Psoas muscle (tissue), 8 donors: ENCODE measurements at places on chromosomes 2 and 18. TPM values are rescaled to one million over a fixed set of nuclear protein-coding genes. Genes with fewer than 3 reads are reported as not detected.

- no peak for DNase-seq
Observed at GRCh38 chr2:168003876-168004275, 243.5 kb downstream of the STK39 start.

GRCh38 chr2:126534478-126534877, 121.5 kb upstream of the GYPC start:
- DNase-seq = no peak

GRCh38 chr2:225867071-225867470, 467.6 kb downstream of the NYAP2 start:
- DNase-seq = no peak

Gene RND3
- 8.8 TPM for total RNA-seq

Gene RPRM
- total RNA-seq = not detected

Gene CFAP53
- total RNA-seq = 0.54 TPM

DNA sequence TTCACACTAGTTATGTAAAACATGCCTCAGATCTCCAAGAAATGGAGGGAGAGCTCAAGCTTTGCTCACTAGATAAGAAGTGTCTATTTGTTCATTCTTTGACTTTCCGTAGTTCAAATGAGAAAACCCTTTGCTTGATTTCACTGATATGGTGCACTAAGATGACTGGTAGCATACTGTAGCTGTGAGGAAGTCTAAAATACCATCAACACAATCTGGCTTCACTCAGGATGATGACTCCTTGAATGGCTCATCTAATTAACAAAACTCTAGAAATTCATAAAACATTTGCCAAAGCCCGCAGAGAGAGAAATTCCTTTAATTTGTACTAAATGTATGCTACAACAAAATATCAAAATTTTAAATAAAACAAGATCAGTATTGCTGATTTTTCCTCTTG, 152.8 kb upstream of the STK17B start:
- no peak for DNase-seq

Gene HNRNPLL
- total RNA-seq = 17.8 TPM

DNA sequence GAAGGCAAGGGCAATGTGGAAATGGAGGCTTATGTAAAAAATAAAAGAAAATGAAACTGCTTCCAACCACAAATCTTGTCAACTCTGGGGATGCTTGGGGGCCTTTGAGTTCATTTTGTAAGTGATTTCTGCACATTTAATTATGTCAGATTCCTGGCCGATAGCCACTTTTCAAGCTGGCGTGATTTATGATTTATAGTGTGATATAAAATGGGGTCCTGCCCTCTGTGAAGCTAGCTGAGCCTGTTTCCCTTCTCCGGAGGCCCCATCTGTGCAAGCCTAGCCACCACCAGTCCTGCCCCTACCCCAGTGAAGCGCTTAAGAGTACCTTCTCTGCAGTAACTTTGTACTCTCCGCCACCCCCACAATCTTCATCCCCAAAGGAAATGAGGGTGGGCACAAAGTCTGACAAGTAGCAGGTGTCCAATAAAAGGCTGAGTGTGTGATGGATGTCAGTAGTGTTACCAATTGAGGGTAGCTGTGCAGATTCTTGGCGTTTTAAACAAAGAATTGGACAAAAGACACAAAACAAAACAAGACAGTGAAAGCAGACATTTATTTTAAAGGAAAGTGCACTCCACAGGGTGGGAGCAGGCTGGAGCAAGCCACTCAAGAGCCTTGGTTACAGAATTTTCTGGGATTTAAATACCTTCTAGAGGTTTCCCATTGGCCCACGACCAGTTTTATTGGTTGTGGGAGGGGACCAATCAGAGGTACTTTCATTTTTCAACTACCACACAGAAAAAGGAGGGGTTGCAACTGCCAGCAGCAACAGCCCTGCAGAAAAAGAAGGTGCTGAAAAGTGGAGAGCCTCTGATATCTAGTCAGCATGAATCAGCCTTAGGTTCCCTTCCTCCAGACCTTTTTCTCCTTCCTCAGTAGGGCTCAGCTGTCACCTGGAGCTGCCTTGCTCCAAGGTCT, 39.0 kb upstream of the SIX3 start:
- DNase-seq = no peak
